ENCODE measurements at places on chromosomes 2 and 18. TPM values are rescaled to one million over a fixed set of nuclear protein-coding genes. Genes with fewer than 3 reads are reported as not detected.

Gene COL4A4
- 18.7 TPM for total RNA-seq

Gene RAD51AP2
- 0.18 TPM for total RNA-seq

Gene M1AP
- total RNA-seq, result 0.65 TPM

Gene L3MBTL4
- total RNA-seq, result 19.1 TPM

Gene CMPK2
- 7.8 TPM for total RNA-seq

Gene GCG
- not detected for total RNA-seq

Gene LRRC30
- total RNA-seq, result not detected

Gene SERPINB5
- not detected for total RNA-seq

Gene G6PC2
- not detected for total RNA-seq

Gene DSG4
- total RNA-seq, result not detected

Gene POTEJ
- total RNA-seq, result not detected

Gene SH3RF3
- total RNA-seq, result 9.4 TPM

Gene VIT
- total RNA-seq, result 12.4 TPM

Gene LINC00305
- not detected for total RNA-seq

Gene PTPRN
- not detected for total RNA-seq

Gene ALLC
- not detected for total RNA-seq

Gene HOXD4
- 0.53 TPM for total RNA-seq

Gene TTR
- total RNA-seq, result not detected

Gene FSHR
- total RNA-seq, result 0.29 TPM

Gene HOXD3
- 0.73 TPM for total RNA-seq
